Activated CD4-positive, alpha-beta T cell treated with anti-CD3 and anti-CD28 coated beads, Interleukin-10, Interleukin-2, amounts not matched to agents 100 ng/mL and 50 ng/mL, durations not matched to agents 16 hours and 8 hours (primary cell): ENCODE measurements at places on chromosomes 3 and 15.

DNA sequence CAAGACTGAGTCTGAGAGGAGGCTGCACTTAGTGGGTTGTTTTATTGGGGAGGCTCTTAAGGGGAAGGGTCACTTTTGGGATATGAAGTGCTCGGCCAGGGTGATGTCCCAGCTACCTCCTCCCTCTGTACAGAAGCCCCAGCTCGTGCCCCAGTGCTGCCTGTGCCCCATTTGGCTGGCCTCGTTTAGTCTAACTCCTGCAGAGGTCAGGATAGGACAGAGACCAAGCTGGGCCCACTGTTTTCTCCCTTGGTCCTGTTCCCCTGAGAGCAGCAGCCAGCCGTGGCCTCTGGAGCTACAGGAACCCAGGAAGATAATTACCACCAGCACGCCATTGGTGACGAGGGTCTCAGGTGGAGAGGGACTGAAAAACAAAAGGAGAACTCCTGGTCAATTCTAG lies 18.5 kb downstream of the PLA2G4E start:
- no peak for DNase-seq

DNA sequence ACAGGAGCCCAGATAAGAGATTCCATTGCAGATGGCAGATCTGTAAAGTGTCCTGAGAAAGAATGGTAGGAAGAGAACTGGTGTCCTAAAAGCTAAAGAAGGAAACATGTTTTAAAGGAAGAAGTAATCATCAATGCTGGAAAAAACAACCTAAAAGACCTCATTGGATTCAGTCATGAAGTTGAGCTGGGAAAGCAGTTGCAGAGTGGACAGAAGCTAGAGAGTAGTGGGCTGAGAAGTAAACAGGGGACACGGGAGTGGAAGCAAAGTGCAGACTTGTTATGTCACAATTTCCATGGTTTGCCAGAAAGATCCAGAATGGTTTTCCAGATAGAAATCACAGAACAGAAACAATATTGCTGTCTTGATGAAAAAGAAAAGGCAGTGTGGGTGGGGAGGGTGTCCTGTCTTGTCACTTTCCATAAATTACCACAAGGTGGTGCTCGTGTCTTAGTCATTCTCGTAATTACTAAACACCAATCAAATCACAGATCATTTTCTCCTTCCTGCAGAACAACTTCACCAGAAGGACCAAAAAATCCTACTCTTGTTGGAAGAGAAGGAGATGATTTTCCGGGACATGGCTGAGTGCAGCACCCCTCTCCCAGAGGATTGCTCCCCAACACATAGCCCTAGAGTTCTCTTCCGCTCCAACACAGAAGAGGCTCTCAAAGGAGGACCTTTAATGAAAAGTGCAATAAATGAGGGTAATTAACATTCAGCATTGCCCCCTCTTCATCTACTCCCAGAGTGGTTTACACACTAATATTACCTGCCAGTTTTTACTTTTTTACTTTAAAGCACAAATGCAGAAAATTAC lies 64.5 kb downstream of the KLHL25 start:
- DNase-seq, result peak; percentile 77

GRCh38 chr3:48503401-48504050 lies 448 bp downstream of the SHISA5 start:
- no peak for DNase-seq

DNA sequence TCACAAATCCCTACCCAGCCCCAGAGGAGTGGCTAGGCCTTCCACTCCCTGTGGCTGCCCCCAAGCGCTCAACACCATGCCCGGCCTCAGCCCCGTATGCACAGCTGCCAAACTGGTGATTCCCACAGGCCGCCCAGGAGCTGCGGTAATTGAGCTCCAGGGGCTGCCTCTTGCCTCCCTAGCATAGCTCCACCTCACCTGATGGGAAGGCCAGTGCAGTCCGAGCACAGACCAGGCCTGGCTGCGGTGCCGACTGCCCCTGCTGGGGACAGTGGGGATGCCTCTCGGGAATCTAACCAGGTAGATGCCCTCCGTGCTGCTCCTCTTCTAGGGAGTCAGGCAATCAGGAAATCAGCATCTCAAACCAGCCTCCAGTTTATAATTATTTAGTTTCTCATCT lies 25.9 kb downstream of the SCN5A start:
- DNase-seq, result no peak

- DNase-seq, result peak; percentile 57
These were observed 8.6 kb downstream of the TLR9 start for GRCh38 chr3:52216585-52217408.

DNA sequence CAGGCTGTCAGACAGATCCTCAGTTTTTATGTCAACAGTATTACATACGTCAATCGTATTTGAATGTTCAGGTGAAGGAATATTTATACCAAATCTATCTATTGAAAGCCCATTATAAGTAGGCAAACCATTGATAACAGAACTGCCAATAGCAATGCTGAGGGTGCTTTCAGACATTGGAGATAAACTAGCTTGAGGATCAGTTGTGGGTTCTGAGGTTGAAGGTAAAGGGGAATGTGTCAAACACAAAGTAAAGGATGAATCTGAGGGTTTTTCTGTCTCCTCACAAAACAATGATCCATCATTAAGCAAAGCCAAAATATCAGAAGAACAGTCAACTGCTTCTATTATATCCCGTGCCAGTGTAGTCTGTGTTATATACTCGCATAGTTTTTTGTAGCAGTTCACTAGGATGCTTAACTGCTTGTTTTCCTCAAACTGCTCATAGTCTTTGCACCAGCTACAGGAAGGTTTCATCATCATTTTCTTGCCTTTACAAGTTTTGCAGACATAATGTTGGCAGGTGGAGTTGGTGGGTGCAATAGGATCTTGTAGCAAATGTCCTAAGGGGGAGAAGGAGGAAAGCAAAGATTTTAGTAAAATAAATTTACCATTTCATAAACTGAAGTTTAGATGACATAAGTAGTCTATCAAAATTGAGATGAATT lies 43.8 kb downstream of the MSL2 start:
- peak; percentile 31 for DNase-seq

DNA sequence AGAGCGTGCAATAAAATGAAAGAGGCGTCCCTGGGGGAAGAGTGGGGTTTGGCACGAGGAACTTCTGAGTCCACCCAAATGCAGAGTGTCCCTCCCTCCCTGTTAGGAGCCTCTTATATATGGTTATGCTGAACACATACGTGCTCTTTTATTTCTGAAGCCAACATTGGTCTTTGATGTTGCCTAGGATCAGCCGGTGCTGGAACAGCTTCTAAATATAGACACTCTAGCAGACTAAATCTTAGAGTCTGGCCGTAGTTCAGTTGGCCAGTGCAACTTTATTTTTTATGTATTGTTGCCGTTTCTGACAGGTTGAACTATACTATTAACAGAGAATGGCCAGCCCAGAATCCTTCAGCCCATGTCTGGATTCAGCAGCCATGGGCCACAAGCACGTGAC lies 128.7 kb downstream of the GHSR start:
- no peak for DNase-seq

DNA sequence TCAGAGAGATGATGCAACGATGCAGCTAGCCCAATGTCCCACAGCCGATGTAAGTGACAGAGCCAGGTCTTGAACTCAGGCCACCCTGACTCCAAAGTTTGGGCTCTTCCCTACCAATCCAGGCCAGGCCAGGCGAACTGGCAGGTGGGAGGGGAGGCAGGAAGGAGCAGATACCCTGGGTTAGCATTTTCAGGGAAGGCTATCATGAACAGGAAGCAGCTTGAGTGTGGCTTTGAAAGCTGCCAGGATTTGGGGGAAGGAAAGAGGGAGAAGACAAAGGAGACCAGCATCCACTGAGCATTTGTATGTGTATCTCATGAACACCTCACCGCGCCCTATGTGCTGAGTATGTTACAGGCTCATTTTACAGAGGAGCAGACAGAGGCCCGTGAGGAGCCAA lies 38.8 kb downstream of the LMCD1 start:
- DNase-seq, result no peak

DNA sequence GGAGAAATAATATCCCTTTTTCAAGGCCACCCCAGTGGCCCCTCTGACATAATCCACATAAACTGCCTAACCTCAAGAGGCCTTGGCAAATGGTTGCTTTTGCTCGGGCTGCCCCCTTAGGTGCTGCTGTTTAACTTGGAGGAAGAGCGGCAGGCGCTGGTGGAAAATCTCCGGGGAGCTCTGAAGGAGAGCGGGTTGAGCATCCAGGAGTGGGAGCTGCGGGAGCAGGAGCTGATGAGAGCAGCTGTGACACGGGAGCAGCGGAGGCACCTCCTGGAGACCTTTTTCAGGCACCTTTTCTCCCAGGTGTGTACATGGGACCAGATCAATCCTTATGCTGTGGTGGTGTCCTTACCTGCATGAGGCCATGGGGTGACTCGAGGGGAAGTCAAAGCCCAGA lies 15.0 kb downstream of the DUOX1 start:
- DNase-seq, result no peak

GRCh38 chr3:40695848-40696247 lies 171.1 kb downstream of the ZNF621 start:
- no peak for DNase-seq

DNA sequence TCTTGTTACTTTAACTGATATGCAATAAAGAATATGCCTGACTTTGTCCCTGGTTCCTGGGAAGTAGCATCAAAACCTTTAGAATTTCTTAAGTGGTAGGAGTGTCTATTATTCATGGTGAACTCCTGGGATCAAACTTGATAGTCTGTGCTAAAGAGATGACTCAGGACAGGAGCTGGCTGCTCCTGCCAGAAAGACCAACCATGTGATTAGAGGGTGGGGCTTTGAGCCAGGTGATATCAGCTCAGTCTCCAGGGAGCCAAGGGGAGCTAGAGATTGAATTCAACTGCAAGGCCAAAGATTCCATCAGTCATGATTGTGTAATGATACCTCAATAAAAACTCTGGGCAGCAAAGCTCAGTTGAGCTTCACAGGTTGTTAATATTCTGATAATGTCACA lies 20.6 kb upstream of the TMC3 start:
- DNase-seq, result no peak

GRCh38 chr3:187343670-187344069 lies 24.5 kb upstream of the RTP4 start:
- DNase-seq, result no peak

GRCh38 chr3:63523100-63523499 lies 129.4 kb upstream of the SNTN start:
- DNase-seq, result no peak

GRCh38 chr15:56038015-56038414 lies 44.6 kb upstream of the NEDD4 start:
- DNase-seq, result peak; percentile 12

- DNase-seq, result no peak
These were observed 116.6 kb upstream of the PRR20G start for GRCh38 chr3:127404221-127405009.

GRCh38 chr3:45341876-45342275 lies 46.5 kb upstream of the LARS2 start:
- DNase-seq, result no peak

DNA sequence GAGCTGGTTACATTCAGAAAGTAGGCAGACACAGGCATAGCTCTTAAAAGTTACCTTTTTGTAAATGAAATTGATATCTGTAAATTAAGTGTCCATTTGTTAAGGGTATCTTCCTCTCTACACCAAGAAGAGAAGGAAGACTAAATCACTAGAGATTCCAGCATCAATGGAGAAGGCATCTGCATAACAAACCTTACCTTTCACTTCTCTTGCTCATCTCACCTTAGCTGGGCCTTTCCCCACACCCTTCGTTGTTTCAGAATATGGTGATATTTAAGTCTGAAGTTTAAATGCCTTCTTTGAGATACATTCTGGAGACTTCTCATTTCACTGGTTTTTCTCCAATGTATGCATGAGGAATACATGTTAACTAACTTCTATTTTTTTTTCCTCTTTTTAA lies 54.5 kb upstream of the TGFBR2 start:
- DNase-seq, result no peak
